ENCODE measurements at places on chromosomes 12 and 14.

DNA sequence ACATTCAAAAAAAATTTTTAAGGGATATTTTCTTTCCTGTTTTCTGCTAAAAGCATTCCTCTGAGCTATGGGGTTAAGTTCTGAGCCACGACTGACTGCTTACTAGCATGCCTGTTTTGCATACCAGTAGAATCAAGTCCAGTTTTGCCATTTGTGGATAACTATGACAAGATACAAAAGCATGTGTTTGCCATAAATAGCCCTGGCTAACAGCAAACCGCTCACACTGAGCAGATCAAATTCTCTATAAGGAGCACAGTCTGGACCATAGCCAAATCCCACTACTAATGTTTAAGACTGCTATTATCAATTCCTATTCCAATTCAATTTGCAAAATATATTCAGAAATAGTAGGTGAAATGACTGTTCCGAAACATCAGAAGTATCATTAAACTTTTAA is 3.2 kb downstream of the CFL2 start:
- no peak for DNase-seq

- DNase-seq, result no peak
These were observed 41.1 kb downstream of the PSMA6 start for GRCh38 chr14:35333264-35333730.

DNA sequence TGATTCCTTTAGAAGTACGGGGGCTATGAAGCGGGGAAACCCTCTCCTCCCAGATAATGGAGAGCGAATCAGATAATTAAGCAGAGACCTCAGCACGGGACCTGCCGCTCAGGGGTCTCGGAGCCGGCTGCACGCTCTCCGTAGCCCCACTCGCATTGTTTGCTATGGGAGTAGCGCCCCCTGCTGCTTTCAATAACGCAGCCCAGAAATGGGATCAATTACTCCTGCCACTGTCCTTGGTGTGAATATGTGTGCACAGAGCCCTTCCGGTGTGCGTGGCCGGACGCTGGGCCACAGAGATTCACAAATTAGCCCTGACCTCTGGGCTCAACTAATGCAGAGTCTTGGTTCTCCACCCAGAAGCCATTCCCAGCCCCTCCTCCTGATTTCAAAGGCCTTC is 76.4 kb upstream of the TMEM132C start:
- peak; percentile 38 for DNase-seq

- DNase-seq, result no peak
These were observed 5.3 kb downstream of the FKBP4 start for GRCh38 chr12:2800046-2800570.

GRCh38 chr14:102131741-102132140 is 8.0 kb upstream of the WDR20 start:
- DNase-seq, result no peak
